ENCODE measurements at places on chromosomes 12 and 14. TPM values are rescaled to one million over a fixed set of nuclear protein-coding genes. Genes with fewer than 3 reads are reported as not detected.

Gene SCN8A
- total RNA-seq, result 0.53 TPM

Gene CLMN
- 26.8 TPM for total RNA-seq

Gene ANG
- total RNA-seq, result 29.3 TPM

Gene TOMM20L
- not detected for total RNA-seq

Gene SOX5
- total RNA-seq, result 14.0 TPM

Gene TMEM119
- 13.4 TPM for total RNA-seq

Gene UNG
- 20.5 TPM for total RNA-seq

Gene PEX5
- 47.8 TPM for total RNA-seq

All from lower lobe of right lung (tissue), 2 donors.